Suppressor macrophage treated with lipopolysaccharide for 4 hours (primary cell): ENCODE measurements at places on chromosomes 11 and 22.

DNA sequence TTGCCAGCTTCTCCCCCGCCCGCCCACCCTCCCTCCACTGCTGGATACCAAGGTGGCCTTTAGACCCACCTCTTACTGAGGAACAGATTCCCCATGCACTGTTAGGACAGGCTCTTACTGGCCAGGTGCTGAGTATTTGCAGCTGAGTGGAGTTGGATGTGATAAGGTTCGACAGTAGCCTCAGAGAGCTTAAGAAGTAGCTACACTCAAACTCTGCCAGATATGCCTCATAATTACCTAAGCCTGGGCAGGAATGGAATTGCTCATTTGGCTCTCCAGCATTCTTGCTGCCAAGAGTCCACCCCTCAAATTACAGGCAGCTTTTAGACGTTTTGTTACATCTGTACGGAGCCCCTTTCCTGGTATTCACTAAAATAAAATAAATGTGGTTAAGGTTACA is 9.6 kb downstream of the FAM181B start:
- no peak for DNase-seq

DNA sequence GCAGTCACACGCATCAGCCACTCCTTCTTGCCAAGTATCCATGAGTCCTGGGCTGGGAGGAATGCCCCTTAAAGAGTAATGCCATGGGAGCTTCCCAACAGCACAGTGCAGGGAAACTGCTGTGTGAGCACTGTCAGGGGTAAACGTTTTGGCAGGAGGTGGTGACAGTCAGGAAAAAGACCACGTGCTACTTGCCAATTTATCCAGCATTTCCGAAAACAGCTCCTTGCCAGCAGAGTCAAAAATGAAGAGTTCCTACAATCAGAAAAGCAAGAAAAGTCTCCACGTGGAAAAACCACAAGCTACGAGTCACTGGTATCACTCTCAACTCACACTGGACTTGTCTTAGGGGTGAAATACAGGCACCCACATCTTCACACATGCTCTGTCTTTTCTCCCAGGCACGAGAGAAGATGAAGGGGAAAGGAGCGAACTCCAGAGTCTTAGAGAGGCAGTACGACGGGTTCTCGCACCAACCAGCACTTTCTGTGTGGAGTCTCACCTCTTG is 9.9 kb downstream of the IFT27 start:
- DNase-seq = no peak

GRCh38 chr11:93663021-93663420 is 1.5 kb downstream of the CEP295 start:
- DNase-seq = no peak

GRCh38 chr11:125489166-125489565 is 6.9 kb downstream of the FEZ1 start:
- no peak for DNase-seq

GRCh38 chr11:60905551-60906113 is 753 bp downstream of the PRPF19 start:
- no peak for DNase-seq

- no peak for DNase-seq
Measured at GRCh38 chr11:66006134-66006890, 4.0 kb downstream of the BANF1 start.

- no peak for DNase-seq
Measured at GRCh38 chr22:33335611-33336279, 277.6 kb upstream of the SYN3 start.

- DNase-seq = no peak
Measured at GRCh38 chr11:50186146-50186545, 153.5 kb downstream of the OR4C45 start.

- no peak for DNase-seq
Measured at GRCh38 chr22:43515902-43516301, 104.1 kb downstream of the MPPED1 start.

DNA sequence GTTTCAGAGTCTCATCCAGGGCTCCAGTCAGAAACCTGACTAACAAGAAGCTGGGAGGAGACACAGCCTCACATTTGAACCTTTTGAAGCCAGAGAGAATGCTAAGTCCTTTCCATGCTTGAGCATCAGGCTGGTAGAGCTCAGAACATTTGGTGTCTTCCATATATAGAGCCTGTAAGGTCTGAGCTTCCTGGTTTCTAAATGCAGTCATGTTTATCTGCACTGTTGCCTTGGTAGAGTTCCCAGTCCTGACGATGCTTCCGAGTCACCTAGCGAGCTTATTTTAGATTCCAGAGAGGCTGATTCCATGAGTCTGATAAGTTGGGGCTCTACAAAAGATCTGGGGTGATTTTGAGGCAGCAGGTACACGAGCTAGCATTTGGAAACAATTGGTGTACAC is 68.4 kb upstream of the SORL1 start:
- no peak for DNase-seq

- DNase-seq = peak; percentile 99
Measured at GRCh38 chr22:35301372-35301874, 1.7 kb downstream of the TOM1 start.

DNA sequence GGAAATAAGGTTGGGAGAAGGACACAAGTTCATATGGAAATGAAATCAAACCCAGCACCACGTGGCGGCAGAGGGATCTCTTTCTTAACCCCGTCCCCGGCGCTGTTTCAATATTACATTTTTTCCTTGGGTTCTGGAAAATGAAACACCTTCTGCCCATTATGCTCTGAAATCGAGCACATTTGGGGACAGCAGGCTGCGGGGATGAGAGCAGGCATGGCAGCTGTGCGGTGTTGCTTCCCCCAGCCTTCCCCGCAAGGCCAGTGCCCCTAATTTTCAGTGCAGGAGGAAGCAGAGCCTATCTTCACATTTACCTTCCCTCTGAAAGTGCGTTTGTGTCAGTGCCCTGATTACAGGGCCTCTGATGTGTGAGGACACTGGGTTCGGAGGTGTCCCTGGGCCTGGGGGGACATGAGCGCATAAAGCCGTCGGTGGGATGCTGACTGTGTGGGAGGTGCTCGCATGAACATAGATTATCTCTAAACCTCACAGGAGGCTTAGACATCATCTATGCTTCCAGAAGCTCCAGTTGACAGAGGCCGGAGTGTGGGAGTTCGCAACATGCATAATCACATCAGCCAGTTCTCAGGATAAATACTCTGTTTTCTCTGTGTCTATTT is 921.3 kb downstream of the BRD1 start:
- DNase-seq = no peak

GRCh38 chr22:20279662-20280134 is 11.6 kb upstream of the RTN4R start:
- no peak for DNase-seq

DNA sequence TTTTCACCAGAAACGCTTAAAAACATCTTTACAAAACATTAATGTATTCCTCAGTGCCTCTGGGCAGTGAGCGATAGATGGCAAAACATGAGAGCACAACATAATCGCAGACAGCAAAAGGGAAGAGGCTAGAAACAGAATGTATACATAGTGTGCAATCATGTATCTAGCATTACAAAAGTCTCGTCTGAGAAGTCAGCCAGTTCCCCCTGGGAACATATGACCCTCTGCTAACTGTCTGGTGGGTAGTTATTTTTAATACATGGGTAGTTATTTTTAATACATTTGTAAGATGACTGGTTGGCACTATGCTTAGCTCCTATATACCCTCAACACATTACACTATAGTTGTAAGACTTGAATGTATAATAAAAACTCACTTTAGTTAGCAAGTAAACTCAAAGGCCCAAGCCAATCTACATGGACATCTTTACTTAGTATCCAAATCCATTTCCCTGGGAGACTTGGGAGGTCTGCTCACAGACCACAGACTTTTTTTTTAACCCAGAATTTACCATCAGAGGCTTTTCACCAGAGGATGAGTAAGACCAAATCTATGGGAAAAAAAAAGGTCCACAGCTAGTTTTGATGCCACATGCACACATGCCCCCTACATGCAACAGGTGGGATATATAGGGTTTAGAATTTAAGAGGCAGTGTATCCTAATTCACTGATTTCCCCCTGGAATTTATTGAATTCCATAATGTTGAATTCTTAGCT is 71.7 kb downstream of the AMBRA1 start:
- peak; percentile 51 for DNase-seq

DNA sequence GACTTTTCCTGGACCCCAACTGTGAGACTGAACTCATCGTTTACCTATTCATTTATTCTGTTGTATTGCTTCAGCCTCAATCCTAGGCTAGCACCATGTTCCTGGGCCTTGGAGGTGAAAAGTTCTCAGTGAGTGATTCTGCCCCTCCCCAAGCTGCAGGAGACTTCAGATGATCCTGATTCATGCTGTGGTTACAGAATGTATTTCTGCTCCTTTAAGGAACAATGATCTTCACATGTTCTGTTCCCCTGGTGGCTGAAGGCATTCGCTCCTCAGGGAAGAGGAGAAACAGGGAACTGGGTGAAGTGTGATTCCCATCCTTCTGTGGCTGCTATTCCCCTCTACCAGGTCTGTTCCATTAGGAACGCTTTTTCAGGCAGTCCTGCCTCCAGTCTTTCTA is 2.4 kb downstream of the OR52E1 start:
- DNase-seq = no peak

DNA sequence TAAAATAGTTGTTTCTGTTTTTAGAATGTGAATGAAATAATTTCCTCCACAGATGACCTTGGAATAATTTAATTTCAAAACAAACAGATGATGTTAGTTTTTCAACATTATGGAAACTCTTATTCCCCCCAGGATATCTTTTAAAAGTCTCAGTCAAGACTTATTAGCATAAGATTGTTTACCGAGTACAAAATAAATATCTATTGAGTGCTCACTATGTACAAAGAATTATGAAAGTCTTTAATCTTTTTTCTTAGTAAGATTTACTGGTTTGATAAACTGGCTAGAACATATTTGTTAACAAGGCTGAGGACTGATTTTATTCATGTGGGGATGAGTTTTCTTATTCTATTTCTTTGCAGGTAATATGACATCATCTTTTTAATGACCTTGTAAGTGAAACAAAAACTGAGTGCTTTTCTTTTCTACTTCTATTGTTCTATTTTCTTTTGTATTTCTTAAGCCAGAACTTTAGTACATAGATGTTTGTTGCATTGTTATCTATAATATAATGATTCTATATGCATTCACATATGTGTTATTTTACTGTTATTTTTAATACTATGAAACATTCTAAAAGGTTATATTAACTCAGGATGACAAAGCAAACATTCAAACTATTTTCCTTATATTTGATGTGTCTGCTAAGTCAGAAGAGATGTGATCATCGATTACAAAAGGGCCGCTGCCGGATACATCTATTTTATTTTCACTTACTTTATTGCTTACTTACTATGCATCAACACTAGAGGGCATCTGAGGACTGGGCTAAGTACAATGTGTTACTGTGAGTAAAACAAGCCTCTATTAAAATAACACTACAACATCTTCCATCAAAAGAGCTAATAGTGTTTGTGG is 111.0 kb upstream of the ARHGAP42 start:
- DNase-seq = peak; percentile 56

- peak; percentile 23 for DNase-seq
Measured at GRCh38 chr11:8577791-8578581, 16.0 kb downstream of the STK33 start.

- no peak for DNase-seq
Measured at GRCh38 chr11:131422029-131422428, 51.6 kb downstream of the NTM start.

GRCh38 chr11:128955636-128956035 is 13.0 kb upstream of the TP53AIP1 start:
- DNase-seq = peak; percentile 70

GRCh38 chr22:41048791-41049717 is 43.3 kb upstream of the EP300 start:
- DNase-seq = peak; percentile 25

DNA sequence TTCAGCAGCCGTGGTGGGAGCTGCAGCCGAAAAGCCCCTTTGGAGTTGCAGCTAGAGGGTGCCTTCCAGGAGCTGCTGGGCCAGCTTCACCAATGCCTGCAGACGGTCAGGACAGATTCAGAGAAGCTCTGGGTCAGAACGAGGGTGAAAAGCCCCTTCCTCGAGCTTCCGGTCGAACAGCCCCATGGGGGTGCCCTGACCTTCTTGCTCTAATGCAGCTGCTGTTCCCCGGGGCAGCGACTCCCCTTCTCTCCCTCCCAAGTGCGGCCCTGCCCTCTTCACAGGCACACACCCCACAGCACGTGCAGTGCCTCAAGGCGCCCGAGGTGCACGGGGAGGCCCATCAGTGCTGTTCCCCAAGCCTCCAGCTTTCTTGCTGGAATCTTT is 9.6 kb upstream of the IFITM3 start:
- no peak for DNase-seq

- DNase-seq = no peak
Measured at GRCh38 chr11:101336155-101336554, 206.5 kb upstream of the PGR start.

DNA sequence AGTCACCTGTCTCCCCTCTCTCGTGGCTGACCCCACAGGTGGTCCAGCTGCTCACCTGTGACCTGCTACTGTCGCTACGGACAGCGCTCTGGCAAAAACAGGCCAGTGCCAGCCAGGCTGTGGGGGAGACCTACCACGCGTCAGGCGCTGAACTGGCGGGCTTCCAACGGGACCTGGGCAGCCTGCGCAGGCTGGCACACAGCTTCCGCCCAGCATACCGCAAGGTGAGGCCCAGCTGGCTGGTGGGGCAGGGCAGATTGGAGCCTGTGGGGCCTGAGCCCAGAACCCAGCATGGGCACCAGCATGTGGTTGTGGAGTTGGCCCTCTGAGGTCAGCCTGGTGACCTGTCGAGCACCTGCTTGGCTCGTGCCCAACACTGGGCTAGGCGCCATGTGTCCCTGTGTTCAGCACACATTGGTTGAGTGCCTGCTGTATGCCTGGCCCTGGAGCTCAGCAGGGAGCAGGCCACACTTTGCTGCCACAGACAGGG is 11.9 kb downstream of the SHISA8 start:
- no peak for DNase-seq

DNA sequence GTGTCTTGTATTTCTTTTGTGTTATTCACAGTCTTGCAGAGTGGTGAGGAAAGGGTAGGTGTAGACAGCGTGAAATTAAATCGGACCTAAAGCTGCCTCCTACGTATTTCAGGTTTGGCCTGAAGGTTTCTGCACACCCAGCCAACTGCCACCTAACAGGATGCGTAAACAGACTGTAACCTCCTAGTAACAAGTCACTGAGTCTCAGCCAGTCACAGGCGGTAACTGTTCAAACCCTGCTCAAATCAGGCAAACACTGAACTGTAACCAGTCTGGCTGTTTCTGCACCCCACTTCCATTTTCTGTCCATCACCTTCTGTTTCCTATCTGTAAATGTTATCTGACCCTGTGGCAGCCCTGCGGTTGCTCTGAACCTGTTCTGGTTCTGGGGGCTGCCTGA is 87.1 kb downstream of the ADAMTS15 start:
- DNase-seq = no peak

DNA sequence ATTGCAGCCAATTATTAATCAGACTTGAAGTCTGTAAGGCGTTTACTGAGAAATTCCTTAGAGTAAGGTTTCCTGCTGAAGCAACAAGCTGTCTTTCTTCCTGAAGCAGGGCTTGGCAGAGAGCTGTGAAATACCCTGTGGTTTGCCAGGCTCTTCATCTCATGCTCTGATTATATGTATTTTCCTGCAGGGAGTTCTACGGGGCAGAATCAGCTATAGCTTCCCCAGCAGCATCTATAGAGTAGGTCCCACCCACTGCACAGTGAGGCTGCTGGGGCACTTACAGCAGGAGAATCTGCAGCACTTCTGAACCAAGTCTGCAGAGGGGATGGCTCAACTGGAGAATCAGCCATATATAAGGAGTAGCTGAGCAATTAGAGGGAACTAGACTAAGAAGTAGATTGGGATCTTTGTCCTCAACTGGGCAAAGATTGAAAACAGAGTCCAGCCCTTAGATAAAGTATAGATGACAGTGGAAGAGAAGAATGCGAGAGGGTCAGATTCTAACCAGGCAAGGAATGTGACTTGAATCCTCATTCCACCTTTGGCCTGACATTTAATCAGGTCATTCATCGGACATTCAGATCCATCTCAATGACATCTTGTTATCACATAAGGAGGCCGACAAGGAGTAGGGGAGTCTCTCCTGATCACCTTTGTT is 37.6 kb downstream of the CNTF start:
- no peak for DNase-seq
